ENCODE measurements at places on chromosomes 13 and 19. TPM values are rescaled to one million over a fixed set of nuclear protein-coding genes. Genes with fewer than 3 reads are reported as not detected.
A peak's percentile ranks its signal among the peaks of the same experiment; 100 is the strongest.

GRCh38 chr19:34495416-34495815 lies 13.9 kb downstream of the WTIP start:
- H3K27ac ChIP-seq: no peak overlapping the region
- no peak overlapping the region for H3K4me3 ChIP-seq
- DNase-seq: no peak
- no peaks in the 10 kb centered on the region for H3K4me1 ChIP-seq
- H3K36me3 ChIP-seq: peaks cover 43% of the 10 kb centered on the region

- no peak within 1 kb of the TSS for H3K27ac ChIP-seq
- peaks cover 50% of the 10 kb centered on the region for H3K4me1 ChIP-seq
- no peaks in the 10 kb centered on the region for H3K27me3 ChIP-seq
- H3K36me3 ChIP-seq: peaks cover 48% of the 10 kb centered on the region
- no peak for DNase-seq
Observed at GRCh38 chr19:10111405-10111811, at the start of gene P2RY11. P2RY11 (plus strand) TSS chr19:10111693; CDS start chr19:10111722, 29 bp downstream.

GRCh38 chr19:18603255-18603957 lies 3.2 kb downstream of the CRLF1 start:
- no peak for DNase-seq
- H3K36me3 ChIP-seq: no peaks in the 10 kb centered on the region
- H3K4me1 ChIP-seq: peaks cover 23% of the 10 kb centered on the region
- no peak overlapping the region for H3K4me3 ChIP-seq

Gene KCNN1
- not detected for total RNA-seq

Gene TPTE2
- not detected for total RNA-seq

DNA sequence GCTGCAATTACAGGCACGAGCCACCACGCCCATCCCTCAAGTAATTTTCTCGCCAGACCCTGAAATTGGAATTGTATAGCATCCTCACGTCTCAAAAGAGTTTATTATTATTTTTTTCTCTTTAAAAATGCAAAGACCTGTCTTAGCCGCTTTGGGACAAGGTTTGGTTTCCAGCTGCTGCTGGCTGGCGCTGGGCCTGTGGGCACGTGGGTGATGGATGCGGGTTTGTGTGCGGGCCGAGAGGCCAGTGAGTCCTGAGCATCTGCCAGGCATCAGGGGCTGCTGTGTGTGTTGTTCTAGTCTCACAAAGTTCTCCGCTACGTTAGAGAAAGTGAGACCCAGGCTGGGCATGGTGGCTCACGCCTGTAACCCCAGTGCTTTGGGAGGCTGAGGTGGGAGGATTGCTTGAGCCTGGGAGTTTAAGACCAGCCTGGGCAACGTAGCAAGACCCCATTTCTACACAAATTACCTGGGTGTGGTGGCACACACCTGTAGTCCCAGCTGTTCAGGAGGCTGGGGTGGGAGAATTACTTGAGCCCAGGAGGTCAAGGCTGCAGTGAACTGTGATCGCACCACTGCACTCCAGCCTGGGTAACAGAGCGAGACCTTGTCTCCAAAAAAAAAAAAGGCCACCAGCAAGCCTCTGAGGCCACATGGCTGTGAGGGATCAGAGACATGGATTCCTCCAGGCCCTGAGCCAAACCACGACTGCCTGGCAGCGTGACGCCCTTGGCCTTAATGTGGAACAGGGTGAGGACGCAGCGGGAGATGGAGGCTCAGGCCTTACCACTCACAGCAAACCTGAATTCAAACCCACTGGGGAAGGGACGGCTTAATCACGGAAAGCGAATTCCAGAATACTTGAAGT lies 4.7 kb upstream of the TMPRSS9 start:
- H3K36me3 ChIP-seq: no peaks in the 10 kb centered on the region
- H3K27ac ChIP-seq: no peak overlapping the region
- H3K27me3 ChIP-seq: peaks cover 6% of the 10 kb centered on the region

- no peak overlapping the region for H3K27ac ChIP-seq
- no peak for DNase-seq
- no peaks in the 10 kb centered on the region for H3K36me3 ChIP-seq
- no peaks in the 10 kb centered on the region for H3K4me1 ChIP-seq
- no peaks in the 10 kb centered on the region for H3K27me3 ChIP-seq
Observed at GRCh38 chr13:35343417-35343816, 133.1 kb downstream of the MAB21L1 start.

Gene IGSF23
- total RNA-seq: not detected

Gene NLRP7
- total RNA-seq: not detected

Gene LSM14A
- 59.4 TPM for total RNA-seq

- DNase-seq: no peak
- H3K27me3 ChIP-seq: no peaks in the 10 kb centered on the region
- H3K4me3 ChIP-seq: no peak overlapping the region
- no peaks in the 10 kb centered on the region for H3K36me3 ChIP-seq
Observed at GRCh38 chr13:26946684-26947343, 186.2 kb upstream of the GPR12 start.

Gene ZNF773
- total RNA-seq: 5.6 TPM

Gene CCDC169
- 3.3 TPM for total RNA-seq

DNA sequence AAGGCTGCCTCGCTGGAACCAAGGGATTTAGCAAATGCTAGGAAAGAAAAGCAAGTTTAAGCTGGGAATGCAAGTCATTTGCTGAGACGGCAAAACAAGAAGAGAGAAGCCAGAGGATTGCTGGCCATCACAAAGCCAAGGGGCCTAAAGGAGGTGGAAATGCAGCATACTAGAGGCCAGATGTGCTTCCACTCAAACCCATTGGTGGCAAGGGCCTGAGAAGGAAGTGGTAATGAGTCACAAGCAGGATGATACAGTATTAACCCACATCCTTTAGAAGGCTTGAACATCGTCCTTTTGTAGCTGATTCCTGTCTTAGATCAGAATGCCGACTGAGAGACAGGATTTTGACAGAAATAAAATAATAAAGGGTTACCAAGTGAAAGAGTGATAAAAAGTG lies 68.2 kb downstream of the ITGBL1 start:
- H3K36me3 ChIP-seq: no peaks in the 10 kb centered on the region
- H3K27me3 ChIP-seq: no peaks in the 10 kb centered on the region
- H3K4me1 ChIP-seq: no peaks in the 10 kb centered on the region
- DNase-seq: no peak

DNA sequence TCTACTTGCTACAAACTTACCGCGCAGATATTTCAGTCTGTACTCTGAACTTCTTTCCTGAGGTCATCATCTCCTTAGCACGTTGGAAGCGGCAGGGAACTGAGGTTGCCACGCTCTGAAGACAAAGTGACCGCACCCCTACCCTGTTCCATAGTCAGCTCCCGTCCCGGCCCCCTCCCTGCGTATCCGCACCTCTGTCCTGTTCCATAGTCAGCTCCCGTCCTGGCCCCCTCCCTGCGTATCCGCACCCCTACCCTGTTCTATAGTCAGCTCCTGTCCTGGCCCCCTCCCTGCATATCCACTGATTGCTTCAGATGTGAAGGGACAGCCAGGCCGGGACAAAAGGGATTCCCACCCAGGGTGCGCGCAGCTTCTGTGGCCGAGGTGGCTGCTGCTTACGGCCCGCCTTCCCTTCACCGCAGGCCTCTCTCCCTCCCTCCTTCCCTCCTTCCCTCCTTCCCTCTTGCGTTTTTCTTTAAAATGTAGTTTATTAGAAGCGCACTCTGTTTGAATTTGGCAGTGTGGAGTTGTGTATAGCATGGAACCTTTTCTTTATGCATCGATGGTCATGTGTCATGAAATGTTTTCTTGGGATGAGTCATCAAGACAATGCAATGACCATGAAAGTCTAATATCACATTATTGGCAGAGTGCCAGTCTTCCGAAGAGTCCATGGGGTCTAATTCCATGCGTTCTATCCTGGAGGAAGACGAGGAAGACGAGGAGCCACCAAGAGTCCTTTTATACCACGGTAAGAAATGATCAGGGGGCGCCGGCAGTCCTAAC lies 21.9 kb upstream of the NDUFS7 start:
- H3K27ac ChIP-seq: peak overlapping the region; percentile 59
- peak overlapping the region; percentile 36 for H3K4me3 ChIP-seq
- H3K36me3 ChIP-seq: peaks cover 83% of the 10 kb centered on the region
- H3K27me3 ChIP-seq: no peaks in the 10 kb centered on the region

GRCh38 chr19:3225677-3226093 lies 1.2 kb downstream of the CELF5 start:
- H3K27me3 ChIP-seq: peaks cover 80% of the 10 kb centered on the region
- peaks cover 3% of the 10 kb centered on the region for H3K4me1 ChIP-seq
- no peaks in the 10 kb centered on the region for H3K36me3 ChIP-seq
- DNase-seq: no peak
- H3K27ac ChIP-seq: no peak overlapping the region

GRCh38 chr13:50033725-50034124 lies 18.5 kb downstream of the KCNRG start:
- H3K27ac ChIP-seq: no peak overlapping the region
- DNase-seq: no peak
- H3K36me3 ChIP-seq: no peaks in the 10 kb centered on the region
- H3K4me3 ChIP-seq: no peak overlapping the region

GRCh38 chr19:46611776-46612175 lies 10.6 kb downstream of the CALM3 start:
- no peak overlapping the region for H3K27ac ChIP-seq
- peaks cover 43% of the 10 kb centered on the region for H3K36me3 ChIP-seq
- H3K4me3 ChIP-seq: no peak overlapping the region
- H3K4me1 ChIP-seq: no peaks in the 10 kb centered on the region

GRCh38 chr13:80923907-80924306 lies 583.0 kb upstream of the SPRY2 start:
- H3K4me1 ChIP-seq: no peaks in the 10 kb centered on the region
- H3K27me3 ChIP-seq: no peaks in the 10 kb centered on the region
- H3K4me3 ChIP-seq: no peak overlapping the region
- H3K36me3 ChIP-seq: no peaks in the 10 kb centered on the region
- H3K27ac ChIP-seq: peak overlapping the region; percentile 14
- no peak for DNase-seq

Gene PSG2
- total RNA-seq: not detected

DNA sequence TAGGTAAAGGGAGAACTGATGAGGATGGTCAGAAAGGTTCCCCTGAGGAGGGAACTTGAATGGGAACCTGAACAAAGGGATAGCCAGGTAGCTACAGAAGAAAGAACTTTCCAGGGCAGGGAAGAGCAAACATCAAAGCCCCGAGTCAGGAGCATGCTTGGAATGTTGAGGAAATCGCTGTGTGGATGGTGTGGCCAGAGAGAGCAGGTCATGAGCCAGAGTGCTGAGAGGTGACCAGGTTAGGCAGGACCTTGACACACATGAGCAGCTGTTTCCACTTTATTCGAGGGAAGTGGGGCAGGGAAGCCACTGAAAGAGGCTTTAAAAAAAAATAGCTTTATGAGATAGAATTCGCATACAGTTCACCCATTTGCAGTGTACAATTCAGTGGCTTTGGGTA lies 4.4 kb downstream of the RAB8A start:
- no peak overlapping the region for H3K27ac ChIP-seq
- H3K4me1 ChIP-seq: peaks cover 10% of the 10 kb centered on the region
- H3K36me3 ChIP-seq: peaks cover 36% of the 10 kb centered on the region
- H3K4me3 ChIP-seq: no peak overlapping the region

- no peaks in the 10 kb centered on the region for H3K27me3 ChIP-seq
- no peak overlapping the region for H3K27ac ChIP-seq
- DNase-seq: no peak
- no peaks in the 10 kb centered on the region for H3K36me3 ChIP-seq
- H3K4me1 ChIP-seq: peaks cover 7% of the 10 kb centered on the region
Observed at GRCh38 chr13:41503356-41503755, 46.0 kb downstream of the RGCC start.

Measured in heart right ventricle (tissue), 16 donors.